Thymus (tissue), 14 donors: ENCODE measurements at places on chromosomes 4 and X. TPM values are rescaled to one million over a fixed set of nuclear protein-coding genes. Genes with fewer than 3 reads are reported as not detected.

WDR13 gene
- 41.9 TPM for total RNA-seq

F11 gene
- not detected for total RNA-seq

PNCK gene
- total RNA-seq, result 8.2 TPM

- DNase-seq, result no peak
These were observed 19.9 kb downstream of the SORCS2 start for GRCh38 chr4:7212101-7212674.

SPRY1 gene
- 14.0 TPM for total RNA-seq

- DNase-seq, result no peak
These were observed 1.5 kb upstream of the SCARB2 start for GRCh38 chr4:76215077-76215476.

DNA sequence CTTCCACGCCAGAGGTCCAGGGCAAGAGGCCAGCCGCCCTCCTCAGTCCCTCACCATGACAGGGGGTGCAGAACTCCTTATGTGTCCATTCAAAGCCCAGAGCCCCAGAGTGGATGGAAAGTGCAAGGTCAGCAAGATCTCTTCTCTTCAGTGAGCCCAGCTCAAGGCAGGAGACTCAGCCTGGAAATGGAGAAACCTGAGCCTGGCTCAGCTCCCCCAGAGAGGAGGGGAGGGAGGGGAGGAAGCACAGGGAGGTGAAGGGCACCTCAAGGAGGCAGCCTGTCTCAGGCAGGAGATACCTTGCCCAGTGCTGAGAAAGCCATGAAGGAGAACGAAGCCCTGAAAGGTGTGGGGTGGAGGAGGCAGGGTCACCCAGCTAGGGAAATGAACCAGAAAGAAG is 121.8 kb upstream of the PJA1 start:
- no peak for DNase-seq

DNA sequence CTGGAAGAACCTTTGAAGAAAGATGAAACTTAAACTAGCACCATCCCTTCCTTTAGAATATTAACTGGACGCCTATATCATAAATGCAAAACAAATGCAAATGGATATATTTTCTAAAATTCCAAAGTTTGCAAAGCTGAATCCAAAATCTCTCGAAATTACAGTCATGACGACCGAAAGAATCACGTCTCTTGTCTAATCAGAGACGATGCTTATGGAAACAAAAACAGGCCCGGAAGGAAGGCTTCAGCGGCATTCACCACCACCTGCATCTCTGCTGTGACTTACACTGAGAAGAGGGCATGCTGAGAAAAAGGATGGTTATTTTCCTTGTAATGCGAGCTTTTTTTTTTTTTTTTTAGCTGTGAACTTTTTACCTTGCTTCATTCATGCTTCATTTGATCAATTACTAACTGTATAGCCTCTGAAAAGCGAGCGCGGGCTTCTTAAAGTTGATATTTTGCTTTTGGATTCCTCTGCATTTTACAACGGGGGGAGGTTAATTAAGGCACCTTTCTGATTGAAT is 209.3 kb downstream of the SOWAHB start:
- DNase-seq, result no peak

GCNA gene
- total RNA-seq, result 2.8 TPM

DNA sequence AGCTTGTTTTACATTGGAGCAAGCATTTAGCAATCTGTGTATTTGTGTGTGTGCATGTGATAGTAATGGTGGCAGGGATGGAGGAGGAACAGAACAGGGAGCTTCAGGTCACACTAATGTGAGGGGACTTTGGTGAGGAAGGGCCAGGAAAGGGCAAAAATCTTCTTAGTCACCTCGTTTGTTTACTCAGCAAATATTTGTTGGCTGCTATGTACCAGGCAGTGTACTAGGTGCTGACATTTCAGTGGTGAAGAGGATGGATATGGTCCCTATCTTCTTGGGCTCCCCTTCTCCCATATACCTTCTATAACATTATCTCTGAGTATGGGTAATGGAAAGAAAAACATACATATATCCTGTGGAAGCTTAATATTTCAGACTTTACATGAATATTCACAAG is 48.5 kb upstream of the HDAC8 start:
- no peak for DNase-seq

MAGEA11 gene
- 0.05 TPM for total RNA-seq

GRCh38 chrX:81390237-81390636 is 188.3 kb downstream of the SH3BGRL start:
- DNase-seq, result no peak

DNA sequence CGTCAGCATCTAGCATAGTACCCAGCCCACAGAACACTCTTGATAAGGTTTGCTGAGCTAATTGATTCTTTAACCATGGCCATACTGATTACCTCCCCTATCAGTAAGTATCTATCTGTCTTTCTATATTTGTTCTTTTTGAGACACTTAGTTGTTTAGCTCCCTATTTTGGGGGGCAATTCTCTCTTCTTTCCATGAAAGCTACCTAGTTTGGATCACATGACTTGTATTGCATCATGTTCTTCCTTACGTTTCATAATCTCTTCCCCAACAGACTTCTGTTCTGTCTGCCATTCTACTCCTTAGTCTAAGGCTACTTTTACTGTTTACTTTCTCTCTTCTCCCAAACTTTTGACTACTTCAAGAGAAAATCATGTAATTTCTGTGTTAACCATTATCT is 39.0 kb downstream of the TBC1D19 start:
- no peak for DNase-seq

ETNPPL gene
- 0.19 TPM for total RNA-seq

GRCh38 chr4:35986537-35986936 is 257.8 kb downstream of the ARAP2 start:
- no peak for DNase-seq

DNA sequence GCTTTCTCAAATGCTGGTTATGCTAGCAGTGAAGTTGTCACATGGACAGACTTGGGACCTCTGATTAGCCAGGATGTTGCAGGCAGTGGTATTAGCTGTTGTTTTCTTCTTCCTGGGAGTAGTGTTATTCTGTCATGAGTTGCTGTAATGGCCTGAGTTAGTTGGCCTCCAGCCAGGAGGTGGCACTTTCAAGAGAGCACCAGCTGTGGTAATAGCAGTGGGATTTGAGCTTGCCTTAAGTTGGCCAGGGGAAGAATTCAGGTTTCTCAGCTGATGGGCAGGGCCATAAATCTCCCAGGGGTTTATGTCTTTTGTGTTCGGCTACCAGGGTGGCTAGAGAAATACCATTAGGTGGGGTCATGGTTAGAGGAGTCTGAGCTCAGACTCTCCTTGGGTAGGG is 132.6 kb downstream of the GLUD2 start:
- no peak for DNase-seq

DNA sequence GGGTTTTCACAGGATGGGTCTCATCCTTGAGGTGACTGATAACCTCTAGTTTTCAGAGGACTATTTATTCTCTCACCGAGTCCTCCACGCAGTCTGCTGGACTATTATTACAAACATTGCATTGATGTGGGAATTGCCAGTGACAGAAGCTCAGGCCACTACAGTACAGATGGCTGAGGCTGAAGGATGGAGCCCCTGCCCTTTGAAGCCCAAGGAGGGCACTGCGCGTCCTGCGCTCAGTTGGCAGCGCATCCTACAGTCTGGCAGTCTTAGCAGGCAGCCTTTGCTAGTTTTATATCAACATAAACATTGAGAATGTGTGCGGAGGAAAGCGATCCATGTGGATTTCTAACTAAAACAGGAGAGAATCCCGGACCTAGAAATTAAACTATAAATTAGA is 1.5 kb upstream of the RELL1 start:
- no peak for DNase-seq

DNA sequence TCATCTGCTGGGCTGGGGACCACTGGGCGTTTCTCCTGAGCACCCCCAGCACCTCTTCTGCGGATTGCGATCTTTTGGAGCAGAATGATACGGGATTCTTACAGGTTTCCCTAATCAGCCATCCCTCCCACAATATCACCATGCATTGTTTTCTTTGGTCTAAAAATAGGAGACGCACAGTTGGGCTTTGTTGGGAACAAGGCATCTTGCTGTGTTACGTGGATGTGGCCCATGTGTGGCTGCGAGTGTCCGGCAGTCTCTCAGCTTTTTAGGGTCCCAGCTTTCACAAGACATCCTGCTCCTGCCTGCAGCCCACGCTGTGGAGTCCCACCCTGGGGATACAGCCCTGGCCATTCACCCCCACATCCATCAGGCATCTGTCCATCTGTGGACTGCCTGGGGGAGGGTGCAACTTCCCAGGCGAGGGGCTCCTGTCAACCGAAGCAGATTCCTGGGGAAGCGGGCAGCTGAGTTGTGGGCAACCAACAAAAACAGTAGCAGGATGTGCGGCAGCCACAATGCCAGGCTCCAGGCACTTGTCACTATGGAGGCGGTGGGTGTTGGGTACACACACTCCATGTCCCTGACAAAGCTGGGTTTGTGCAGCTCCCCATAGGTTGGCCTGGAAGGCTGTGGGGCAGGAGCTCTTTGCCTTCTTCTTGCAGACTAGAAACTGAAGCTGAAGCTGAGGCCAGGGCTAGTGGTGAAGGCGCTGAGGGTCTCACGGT is 185.5 kb upstream of the PSAPL1 start:
- DNase-seq, result no peak

POU3F4 gene
- total RNA-seq, result not detected

DNA sequence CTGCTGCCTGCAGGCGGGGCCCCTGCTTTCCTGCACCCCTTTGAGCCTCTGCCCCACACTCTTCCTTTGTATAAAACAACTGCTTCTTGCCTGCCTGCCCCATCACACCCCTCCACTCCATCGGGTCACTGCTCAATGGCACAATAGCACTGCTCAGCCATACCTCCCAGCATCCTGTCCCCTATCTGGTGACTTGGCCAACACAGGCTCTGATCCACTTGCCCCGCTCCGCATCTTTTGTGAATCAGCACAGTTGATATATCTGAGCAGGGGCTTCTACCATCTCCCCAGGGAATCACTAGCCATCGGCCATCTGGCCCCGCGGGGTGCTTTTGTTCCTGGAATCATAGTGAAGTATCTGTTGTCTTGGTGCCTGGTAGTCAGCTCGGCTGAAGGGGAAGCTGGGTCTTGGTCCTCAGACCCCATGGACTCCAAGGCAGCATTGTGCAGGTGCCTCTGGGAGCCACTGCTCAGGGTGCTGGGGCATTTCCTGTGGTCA is 45.3 kb downstream of the MAP7D3 start:
- DNase-seq, result no peak

CXCL8 gene
- 3.7 TPM for total RNA-seq

DNA sequence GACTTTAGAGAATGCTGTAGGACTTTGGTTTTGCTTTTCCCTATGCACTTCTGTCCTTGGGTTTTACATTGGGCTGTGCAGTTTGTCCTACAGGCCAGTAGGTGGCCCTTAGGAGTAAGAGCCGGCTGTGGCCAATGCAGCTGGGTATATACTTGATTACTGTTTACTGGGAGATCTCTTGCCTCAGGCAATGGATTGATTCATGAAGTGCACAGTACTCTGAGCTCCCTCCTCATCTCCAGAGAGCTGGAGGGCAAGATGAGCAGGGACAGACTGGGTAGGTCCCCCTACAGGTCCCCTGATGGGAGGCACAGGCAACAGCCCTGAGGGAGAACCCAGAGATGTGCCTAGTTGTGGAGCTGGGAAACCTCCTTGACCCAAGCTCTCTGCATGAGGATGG is 103.8 kb upstream of the QRFPR start:
- DNase-seq, result peak; percentile 17

- DNase-seq, result no peak
These were observed 48.3 kb upstream of the NAP1L2 start for GRCh38 chrX:73262991-73263390.

DNA sequence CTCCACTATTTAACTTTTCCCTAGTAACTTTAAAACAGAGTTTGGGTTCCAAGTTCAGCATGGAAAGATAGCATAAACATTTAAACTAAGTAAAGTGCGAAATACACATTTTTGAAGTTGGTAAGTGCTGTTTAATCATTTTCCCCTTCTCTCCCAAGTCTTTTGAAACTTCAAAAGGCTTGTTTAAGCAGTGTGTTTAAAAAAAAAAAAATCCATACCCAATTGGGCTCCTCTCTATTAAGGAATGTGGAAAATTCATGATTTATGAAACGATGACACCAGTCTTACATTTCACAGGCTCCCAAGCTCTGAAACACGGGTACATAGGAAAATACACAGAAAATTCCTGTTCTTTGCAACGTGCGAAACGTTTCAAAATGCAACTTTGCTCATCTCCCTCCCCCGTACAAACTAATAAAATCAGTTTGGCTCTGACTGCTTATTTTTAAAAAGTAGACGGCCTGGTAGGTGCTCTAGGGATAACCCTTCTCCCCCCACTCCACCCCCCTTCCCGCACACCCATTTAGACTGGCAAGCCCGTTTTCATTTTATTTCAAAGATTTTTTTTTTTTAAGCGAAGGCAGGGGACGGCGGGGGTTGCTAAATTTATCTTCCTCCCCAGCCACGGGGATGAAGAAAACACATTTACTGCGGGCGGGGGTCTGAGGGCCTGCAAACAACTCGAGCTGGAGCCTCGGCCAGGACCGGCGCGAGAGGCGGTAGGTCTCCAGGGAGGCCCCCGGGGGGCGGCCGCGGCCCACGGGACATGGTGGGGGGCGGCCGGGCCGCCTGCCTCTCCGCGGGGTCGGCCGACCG is 786 bp upstream of the ZFX start:
- DNase-seq, result peak; percentile 42

UNC5C gene
- 1.8 TPM for total RNA-seq

TLL1 gene
- 0.24 TPM for total RNA-seq

SFRP2 gene
- total RNA-seq, result 1.7 TPM
